Activated gamma-delta T cell treated with anti-CD3 and anti-CD28 coated beads, Interleukin-2, amount 50 U/mL, for 16 hours (primary cell): ENCODE measurements at places on chromosomes 4 and X.

GRCh38 chrX:53073115-53073586 is 9.0 kb upstream of the TSPYL2 start:
- no peak for DNase-seq

GRCh38 chr4:39596971-39597370 is 41.7 kb downstream of the SMIM14 start:
- DNase-seq: no peak

DNA sequence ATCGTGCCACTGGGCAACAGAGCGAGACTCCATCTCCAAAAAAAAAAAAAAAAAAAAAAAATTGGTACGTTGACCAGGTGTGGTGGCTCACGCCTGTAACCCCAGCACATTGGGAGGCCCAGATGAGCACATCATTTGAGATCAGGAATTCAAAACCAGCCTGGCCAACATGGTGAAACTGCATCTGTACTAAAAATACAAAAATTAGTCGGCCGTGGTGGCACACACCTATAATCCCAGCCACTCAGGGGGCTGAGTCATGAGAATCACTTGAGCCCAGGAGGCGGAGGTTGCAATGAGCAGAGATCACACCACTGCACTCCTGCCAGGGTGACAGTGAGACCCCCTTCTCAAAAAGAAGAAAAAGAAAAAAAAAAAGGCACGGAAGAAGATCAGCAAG is 24.5 kb downstream of the RBMX start:
- no peak for DNase-seq

DNA sequence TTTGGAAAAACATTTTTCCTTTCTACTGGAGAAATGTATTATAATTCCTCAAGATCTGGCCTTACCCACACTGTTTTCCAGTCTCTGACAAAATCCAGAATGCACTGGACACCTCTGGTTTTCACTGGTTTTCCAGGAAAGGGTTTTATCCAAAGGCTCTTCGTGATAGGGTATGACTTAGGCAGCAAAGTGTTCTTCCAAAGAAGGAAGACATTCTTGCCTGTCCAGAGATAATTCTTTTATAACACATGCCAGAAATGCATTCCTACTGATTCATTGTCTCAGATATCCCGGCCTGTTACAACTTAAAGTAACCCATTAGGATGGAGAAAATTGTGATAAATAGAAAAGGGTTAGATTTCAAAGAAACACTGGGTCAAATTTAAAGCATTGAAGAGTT is 2343.1 kb downstream of the PCDH7 start:
- DNase-seq: no peak

DNA sequence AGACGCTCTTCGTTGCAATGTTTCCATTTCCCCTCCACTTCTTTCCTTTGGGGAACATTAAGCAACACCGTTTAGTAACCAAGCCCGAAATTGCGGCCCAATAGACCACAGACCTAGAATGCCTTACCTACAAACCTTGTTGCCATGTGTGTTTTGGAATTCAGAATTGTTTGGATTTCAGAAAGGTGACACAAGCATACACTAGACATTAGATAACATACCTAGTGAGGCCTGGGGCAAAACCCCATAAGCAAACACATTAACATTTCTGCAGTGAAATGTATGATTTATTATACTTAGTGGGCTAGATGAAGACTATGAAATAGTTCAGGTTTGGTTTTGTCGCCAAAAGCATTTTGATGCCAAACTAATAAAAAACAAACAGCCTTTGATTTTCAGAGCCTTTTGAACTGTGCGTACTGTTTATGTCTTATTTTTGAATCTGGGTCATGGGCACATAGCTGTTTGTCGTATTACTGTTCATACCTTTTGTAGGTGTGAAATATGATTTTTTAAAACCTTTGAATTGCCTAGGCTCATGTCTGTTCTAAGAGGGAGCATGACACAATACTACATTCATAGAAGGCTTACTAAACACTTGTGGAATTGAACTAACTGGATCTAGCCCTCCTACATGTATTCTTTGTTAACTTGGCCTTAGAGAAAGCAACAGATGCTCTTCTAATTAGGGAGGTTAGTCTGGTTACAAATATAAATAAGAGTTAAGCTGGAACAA is 88.6 kb upstream of the TMEM164 start:
- no peak for DNase-seq

- DNase-seq: no peak
Observed at GRCh38 chr4:81884986-81885385, 413.3 kb upstream of the RASGEF1B start.

DNA sequence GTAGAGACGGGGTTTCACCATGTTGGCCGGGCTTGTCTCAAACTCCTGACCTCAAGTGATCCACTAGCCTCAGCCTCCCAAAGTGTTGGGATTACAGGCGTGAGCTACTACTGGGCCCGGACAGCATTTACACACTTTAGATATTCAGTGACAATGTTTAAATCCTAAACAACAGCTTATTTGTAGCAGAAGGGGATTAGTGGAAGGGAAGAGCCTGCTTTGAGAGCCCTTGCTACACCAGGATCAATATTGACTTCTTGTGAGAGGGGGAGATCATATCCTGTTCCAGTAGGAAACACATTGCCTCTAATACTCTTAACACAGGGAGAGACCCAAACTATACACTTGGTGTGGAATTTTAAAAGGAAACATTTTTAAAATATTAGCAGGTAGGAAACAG is 7.1 kb downstream of the MGST2 start:
- DNase-seq: no peak

DNA sequence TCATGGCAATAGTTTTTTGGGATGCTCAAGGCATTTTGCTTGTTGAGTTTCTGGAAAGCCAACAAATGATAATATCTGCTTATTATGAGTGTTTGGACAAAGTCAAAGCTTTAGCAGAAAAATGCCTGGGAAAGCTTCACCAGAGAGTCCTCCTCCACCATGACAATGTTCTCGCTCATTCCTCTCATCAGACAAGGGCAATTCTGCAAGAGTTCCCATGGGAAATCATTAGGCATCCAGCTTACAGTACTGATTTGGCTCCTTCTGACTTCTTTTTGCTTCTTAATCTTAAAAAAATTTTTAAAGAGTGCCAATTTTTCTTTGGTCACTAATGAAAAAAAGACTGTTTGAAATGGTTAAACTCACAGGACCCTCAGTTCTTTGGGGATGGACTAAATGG is 136.3 kb downstream of the UBE2K start:
- DNase-seq: no peak

GRCh38 chr4:177051473-177052060 is 258.1 kb upstream of the NEIL3 start:
- no peak for DNase-seq

GRCh38 chrX:38660395-38661102 is 99.2 kb downstream of the TSPAN7 start:
- no peak for DNase-seq

DNA sequence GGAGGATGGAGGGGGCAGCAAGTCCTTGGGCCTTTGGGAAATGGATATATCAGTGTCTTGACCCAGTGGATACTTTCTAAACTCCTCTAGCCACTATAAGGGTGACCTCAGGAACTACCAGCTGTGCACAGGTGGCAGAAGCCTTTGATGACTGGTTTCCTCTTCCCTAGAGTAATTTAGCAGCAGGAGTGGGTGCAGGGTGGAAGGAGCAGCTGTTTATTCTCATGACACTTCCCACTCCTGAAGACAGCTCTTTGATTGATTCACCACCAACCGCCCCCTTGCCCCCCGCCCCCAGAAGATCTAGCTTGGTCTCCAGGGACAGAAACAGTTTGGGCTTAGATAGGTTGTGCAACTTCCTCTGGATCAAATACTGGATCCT is 63.0 kb downstream of the GPC3 start:
- no peak for DNase-seq

DNA sequence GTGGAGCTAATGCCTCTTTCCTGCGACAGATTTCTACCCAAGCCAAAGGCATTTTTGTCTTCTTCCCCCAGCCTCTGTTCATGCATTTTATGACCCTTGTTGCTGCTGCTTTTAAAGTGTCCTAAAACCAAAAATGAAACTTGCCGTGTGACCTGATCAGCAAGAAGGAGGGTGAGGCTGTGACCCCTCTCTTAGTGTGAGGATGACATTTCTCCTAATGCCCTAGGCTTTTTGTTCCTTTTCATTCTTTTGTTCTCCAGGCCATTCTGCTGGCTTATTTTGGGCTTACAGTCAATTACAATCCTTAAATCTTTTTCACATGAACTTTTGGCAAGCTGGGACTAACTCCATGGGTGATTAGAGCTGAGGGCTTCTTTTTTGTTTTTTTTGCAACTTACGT is 34.4 kb downstream of the PTTG2 start:
- DNase-seq: no peak

GRCh38 chrX:13189380-13189779 is 130.5 kb downstream of the ATXN3L start:
- DNase-seq: no peak

GRCh38 chr4:162164906-162165510 is 1.2 kb upstream of the FSTL5 start:
- no peak for DNase-seq

- DNase-seq: no peak
Observed at GRCh38 chr4:150493851-150494250, 88.1 kb upstream of the MAB21L2 start.

DNA sequence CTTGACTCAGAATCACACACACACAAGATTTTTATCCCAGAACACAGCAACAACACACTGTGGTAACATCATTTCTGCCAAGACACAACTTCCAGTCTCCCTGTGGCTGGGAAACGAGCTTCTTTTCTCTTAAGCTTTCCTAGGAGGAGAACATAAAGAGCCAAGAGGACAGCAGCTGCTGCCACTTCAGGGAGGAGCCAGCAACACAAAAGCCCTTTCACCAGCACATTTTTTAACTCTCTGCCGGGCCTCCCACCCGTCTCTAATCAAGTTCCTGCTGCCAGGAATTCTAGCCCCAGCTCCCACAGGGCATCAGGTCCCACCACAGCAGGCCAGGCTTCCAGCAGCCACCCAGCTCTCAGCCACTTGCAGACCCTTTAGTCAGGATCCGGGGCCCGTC is 22.4 kb downstream of the FAT1 start:
- no peak for DNase-seq

GRCh38 chrX:147894366-147894963 is 17.3 kb upstream of the FMR1 start:
- DNase-seq: no peak

DNA sequence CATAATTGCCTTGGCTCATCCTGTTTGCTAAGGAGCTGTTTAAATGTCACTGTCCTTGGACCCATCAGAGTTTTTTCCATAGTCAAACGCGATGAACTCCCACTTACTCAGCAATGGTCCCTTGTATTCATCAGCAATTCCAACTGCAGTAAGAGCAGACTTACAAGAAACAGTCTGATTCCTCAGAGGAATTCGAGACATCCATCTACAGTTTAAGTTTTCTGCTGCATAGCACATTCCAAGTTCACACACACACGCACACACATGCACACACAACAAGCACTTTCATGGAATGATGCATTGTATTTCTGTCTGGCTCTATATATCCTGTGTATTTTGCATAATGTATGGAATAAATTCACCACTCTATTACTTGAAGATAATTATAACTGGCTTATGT is 32.7 kb upstream of the TMEM150C start:
- DNase-seq: no peak

GRCh38 chr4:20338841-20339240 is 87.1 kb downstream of the SLIT2 start:
- no peak for DNase-seq

DNA sequence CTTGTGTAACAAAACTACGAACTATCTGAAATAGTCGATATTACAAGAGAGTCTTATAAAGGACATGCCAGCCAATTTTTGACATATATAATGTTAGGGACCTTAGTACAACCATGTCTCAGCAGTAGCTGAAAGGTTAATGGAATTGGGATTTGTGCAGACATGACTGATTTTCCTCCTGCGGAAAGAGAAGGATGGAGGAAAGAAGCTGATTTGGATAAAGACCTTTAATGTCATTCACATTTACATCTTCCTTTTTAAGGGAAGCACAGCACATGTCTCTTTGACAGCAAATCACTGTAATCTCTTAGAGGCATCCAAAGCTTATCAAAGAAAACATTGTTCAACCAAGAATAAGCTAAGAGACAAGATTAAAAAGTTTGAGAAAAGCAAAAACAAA is 1976.2 kb upstream of the IGFBP7 start:
- no peak for DNase-seq

GRCh38 chr4:158172261-158173258 is at the start of gene GASK1B:
TSS of gene GASK1B (minus strand) at chr4:158173025. CDS start at chr4:158171375, 1,650 bp downstream.
- DNase-seq: no peak

GRCh38 chr4:139241784-139242151 is 38.3 kb downstream of the MGARP start:
- DNase-seq: no peak
